Nasal cavity respiratory epithelium epithelial cell of viscerocranial mucosa (primary cell): ENCODE measurements at places on chromosomes 11 and 22. TPM values are rescaled to one million over a fixed set of nuclear protein-coding genes. Genes with fewer than 3 reads are reported as not detected.

The OR5P2 gene
- total RNA-seq = under 0.01 and 3.0 TPM in 2 replicates

The NLRP6 gene
- total RNA-seq = not detected in 2 replicates

The SHISA8 gene
- total RNA-seq = not detected in 2 replicates

The ENDOD1 gene
- total RNA-seq = 50.9 and 128 TPM in 2 replicates

The SLC22A8 gene
- total RNA-seq = not detected in 2 replicates

The HPS5 gene
- total RNA-seq = 65.5 and 87.8 TPM in 2 replicates

The CALCA gene
- not detected in 2 replicates for total RNA-seq

The MS4A12 gene
- total RNA-seq = not detected in 2 replicates

The PNPLA5 gene
- not detected in 2 replicates for total RNA-seq

The C22orf31 gene
- total RNA-seq = not detected in 2 replicates

The SUSD2 gene
- total RNA-seq = under 0.01 and 0.36 TPM in 2 replicates

The FAM227A gene
- 0.34 and 1.4 TPM in 2 replicates for total RNA-seq

The CHRNA10 gene
- total RNA-seq = 0.34 and 1.00 TPM in 2 replicates

The FJX1 gene
- 28.0 and 33.4 TPM in 2 replicates for total RNA-seq

The GNB1L gene
- total RNA-seq = 5.1 and 9.9 TPM in 2 replicates

The HEPHL1 gene
- 0.64 and 10.3 TPM in 2 replicates for total RNA-seq
